Ovary (tissue), 10 donors: ENCODE measurements at places on chromosomes 7 and 10. TPM values are rescaled to one million over a fixed set of nuclear protein-coding genes. Genes with fewer than 3 reads are reported as not detected.

- peak; percentile 28 for DNase-seq
Observed at GRCh38 chr10:24463611-24464426, 254.9 kb downstream of the KIAA1217 start.

GRCh38 chr7:27269455-27269854, 26.9 kb downstream of the EVX1 start:
- no peak for DNase-seq

GRCh38 chr7:112190120-112190519, 16.1 kb downstream of the DOCK4 start:
- no peak for DNase-seq

GRCh38 chr7:134619627-134620331, 26.9 kb upstream of the BPGM start:
- DNase-seq, result no peak

DNA sequence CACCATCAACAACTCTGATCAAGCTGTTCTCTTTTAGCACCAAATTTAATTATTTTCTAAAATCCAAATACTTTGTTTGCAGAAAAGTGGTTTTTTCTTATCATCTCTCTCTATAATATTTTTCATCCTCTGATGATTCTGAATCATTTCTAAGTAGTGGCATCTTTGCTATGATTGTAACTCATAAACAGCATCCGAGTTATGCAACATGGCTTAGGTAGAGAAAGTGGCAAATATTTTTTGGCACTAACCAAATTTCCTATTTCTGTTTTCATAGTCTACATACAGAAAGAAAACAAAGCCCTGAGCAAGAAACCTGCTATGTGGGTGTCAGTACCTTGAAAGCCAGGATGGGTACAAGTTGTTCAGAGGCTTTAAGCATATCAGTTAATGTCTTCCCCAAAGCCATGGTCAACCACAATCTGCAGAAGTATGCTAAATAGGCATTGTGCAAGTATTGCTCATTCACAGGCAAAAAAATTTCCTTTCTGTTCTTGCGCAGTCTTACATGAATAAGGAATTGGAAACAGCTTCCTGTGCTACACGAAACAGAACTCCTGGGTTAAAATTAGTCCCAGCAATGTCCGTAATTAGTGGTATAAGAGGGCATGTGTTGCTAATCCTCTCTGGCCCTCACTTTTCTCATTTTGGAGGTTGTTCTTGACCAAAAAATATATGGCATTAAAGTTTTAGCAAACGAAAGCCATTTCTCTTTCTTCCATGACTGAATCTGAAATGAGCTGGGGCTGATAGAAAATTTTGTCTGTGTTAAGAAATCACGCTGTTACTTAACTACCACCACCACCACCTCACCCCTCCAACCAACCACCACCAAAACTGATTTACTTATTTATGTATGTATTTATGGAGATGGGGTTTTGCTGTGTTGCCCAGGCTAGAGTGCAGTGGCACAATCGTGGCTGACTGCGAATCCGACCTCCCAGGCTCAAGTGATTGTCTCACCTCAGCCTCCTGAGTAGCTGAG, 325.6 kb upstream of the MAGI2 start:
- DNase-seq, result no peak

Gene HMX2
- not detected for total RNA-seq

DNA sequence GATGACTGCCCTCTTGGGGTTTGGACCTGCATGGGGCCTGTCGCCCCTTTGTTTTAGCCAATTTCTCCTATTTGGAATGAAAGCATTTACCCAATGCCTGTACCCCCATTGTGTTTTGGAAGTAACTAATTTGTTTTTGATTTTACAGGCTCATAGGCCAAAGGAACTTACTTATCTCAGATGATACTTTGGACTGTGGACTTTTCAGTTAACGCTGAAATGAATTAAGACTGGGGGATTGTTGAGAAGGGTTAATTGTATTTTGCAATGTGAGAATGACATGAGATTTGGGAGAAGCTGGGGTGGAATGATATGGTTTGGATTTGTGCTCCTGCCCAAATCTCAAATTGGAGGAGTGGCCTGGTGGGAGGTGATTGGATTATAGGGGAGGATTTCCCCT, 185.8 kb upstream of the PHYHIPL start:
- no peak for DNase-seq

DNA sequence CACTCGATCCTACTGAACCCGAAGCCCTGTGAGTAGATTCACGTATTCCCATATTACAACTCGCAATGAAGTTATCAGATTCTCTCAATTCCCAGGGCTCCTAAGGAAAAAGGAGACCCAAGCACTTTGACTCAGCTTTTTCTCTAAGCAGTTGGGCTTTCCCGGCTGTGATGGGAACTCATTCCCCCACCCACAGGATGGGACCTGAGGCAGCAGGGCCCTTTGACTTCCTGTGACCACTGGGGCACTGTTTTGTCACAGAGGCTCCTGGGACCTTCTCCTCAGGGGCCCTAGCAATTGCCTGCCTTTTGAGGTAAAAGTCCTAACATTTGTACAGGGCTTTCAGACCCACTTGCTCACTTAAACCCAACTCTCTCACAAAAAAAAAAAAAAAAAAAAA, 122.8 kb upstream of the PDLIM1 start:
- no peak for DNase-seq

DNA sequence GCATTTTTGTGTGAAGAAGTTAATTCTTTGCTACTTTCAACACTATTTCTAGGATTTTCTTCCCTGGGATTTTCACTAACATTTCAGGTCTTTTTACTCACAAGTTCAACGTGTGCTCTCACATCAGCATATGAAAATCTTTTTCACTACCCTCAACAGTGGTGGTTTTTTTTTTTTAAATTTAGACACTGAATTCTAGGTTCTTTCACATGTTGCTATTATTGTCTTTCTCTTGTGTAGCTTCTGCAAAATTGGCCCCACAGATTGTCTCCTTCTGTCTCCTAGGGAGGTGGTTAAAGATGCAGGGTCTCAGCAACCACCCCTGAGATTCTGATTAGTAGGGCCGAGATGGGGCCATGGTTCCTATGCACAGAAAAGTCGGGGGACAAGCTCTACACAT, 165.0 kb upstream of the GPR26 start:
- DNase-seq, result no peak

- DNase-seq, result no peak
Observed at GRCh38 chr10:78414380-78414779, 380.7 kb downstream of the RPS24 start.

Gene HTRA1
- 259 TPM for total RNA-seq

- DNase-seq, result no peak
Observed at GRCh38 chr7:45576249-45576929, 2.2 kb downstream of the ADCY1 start.

- DNase-seq, result no peak
Observed at GRCh38 chr7:100221231-100221718, 1.5 kb downstream of the PVRIG start.

Gene OR2A2
- total RNA-seq, result not detected

Gene AFAP1L2
- total RNA-seq, result 42.5 TPM

GRCh38 chr10:69069090-69070042, 18.5 kb upstream of the SRGN start:
- no peak for DNase-seq
